ENCODE measurements at places on chromosomes 2 and 18.
A peak's percentile ranks its signal among the peaks of the same experiment; 100 is the strongest.

DNA sequence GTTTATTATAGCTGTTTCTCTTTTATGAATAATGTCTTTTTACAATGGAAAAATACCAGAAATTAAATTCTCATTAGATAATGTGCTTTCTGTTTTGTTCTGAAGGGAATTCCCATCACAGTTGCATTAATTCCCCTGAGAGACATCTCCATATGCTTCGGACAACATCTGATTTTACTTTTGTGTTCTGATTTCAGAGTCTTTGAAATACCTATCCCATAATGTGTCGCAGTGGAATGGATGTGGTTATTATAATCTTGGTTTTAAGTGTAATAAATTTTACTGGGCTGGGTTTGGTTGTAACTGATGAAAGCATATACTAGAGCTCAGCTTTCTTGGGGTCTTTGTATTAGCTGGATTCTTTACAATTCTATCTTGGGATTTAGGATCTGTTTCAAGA, 12.5 kb downstream of the SPTBN1 start:
- DNase-seq: no peak

GRCh38 chr2:205367331-205367935, 314.9 kb upstream of the NRP2 start:
- DNase-seq: no peak

DNA sequence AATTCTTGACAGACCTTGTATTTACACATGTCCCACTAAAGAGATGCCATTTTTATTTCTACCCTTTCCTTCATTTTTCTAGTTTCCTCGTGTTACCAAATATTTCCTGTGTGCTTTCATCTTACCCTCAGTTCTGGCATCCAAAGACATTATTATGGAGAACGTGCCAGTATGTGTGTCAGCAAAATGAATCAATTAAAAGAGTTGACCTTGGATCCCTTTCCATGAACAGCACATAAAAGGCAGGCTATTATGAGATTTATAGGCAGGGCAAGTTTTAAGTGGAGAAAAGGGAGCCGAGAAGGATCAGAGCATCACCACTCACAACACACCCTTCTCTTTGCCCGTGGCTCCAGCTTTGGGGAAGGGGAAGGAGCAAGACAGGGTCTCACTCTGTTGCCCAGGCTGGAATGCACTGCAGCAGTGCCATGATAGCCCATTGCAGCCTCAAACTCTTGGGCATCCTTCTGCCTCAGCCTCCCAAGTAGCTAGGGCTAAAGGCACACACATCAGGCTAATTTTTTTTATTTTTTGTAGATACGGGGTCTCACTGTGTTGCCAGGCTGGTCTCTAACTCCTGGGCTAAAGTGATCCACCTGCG, 149.9 kb downstream of the GFPT1 start:
- DNase-seq: no peak

DNA sequence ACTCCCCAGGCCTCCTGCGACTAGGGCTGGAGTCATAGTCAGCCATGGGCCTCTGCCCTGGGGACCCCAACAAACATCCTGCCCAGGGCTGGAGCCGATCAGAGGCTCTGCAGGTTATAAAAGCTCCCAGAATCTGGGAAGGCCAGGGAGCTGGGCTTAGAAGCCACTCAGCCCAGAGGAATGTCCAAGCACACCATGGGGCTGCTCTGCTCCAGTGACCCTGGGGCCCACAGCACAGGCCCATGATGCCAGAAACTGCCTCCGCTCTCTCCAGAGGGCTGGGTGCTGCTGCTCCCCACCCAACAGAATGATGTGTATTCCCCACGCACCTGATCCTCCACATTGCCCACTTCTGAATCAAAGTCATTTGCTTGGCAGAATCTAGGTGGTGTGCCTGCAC, 88.5 kb downstream of the ARMC9 start:
- no peak for DNase-seq

DNA sequence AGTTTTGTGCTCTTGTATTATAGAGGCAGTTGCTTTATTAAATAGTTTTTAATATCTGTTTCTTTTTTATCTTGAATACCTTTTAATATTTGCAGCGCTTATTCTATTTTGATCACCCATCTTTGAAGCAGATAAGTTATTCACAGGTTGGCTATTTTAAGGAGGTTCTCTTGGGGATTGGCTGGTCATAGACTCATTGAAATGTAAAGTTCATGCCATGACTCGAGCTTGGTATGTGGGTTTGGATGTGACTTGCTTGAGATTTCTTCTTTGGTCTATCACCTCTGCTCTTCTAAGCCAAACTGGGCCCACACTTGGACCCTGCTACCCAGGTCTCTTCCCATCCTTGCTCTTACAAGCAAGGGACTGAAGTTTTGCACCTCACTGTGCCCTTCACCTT, 33.6 kb downstream of the FARP2 start:
- no peak for DNase-seq

DNA sequence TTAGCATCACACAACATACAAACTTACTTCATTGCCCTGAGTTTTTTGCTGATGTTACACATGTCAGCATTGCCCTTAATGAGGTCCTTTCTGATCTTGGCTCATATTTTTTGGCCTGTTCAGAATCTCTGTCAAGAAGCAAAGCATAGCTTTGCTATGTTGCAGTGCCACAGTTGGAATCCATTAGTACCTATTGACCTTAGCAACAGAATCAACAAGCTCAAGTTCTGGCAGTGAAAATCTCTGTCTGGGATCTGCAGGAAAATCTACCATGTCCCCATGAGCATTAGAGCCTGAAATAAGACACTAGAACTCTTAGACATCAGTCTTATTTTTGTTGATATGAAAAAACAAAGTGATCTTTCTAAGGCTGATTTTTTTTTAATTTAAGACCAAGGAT, 105.6 kb upstream of the FHL2 start:
- no peak for DNase-seq

GRCh38 chr18:58967751-58968254, 103.1 kb downstream of the ZNF532 start:
- no peak for DNase-seq

DNA sequence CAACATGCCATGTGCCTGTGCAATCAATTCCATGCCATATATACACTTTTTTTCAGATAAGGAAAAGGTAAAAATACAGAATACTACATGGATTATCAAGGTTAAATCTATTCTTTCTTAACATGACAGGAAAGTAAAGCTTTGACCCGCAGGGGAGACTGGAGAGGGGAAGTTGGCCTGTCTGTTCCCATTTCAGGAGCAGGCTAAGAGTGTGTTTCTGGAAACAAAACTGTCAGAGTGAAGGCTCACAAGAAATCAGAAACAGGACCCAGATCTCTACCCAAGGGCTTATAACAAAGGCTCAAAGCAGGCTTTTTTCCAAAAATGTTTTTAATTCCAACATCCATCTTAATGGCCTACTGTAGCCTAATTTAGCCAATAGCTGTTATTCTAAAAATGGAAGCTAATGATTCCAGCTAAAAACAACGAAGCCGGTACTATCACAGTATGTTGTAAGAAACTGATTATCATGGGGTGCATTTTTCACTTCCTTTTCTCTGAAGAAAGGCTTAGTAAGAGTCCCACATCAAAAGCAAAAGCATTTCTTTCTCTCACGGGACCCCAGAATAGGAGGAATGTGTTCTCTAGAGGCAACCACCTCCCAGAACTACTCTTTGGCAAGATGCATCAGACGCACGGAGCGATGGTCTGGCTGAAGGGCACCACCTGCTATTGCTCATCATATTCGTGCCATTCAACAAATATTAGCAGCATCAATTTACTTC, 41.4 kb downstream of the FECH start:
- no peak for DNase-seq

GRCh38 chr18:53070788-53071187, 730.8 kb downstream of the DCC start:
- no peak for DNase-seq

- peak; percentile 57 for DNase-seq
Measured at GRCh38 chr2:173854840-173855239, 110.3 kb downstream of the SP3 start.

DNA sequence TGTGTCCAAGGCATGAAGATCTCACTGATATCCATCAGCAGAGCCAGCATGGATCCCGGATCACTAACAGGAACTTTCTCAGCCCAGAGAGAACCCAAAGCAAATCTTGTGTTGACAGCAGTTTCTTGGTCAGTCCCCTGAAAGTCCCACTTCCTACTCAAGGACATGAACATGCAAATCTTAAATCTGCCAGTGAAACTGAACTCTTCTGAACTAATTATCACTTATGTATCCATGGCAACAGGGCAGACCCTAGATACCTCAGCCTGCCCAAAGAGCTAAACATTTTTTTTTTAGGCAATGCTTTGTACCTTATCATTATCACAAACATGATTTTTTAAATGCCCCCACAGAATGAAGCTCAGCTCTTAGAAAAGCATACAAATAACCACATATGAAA, 127.8 kb upstream of the DDX18 start:
- no peak for DNase-seq

- no peak for DNase-seq
Measured at GRCh38 chr2:236171181-236171679, 3.0 kb upstream of the GBX2 start.

GRCh38 chr2:113120861-113121260, 6.5 kb upstream of the IL1RN start:
- DNase-seq: no peak

GRCh38 chr18:53165770-53166169, 825.8 kb downstream of the DCC start:
- no peak for DNase-seq

GRCh38 chr2:98947554-98947953, 11.5 kb upstream of the CRACDL start:
- no peak for DNase-seq

GRCh38 chr2:171383134-171383533, 50.7 kb downstream of the METTL8 start:
- DNase-seq: no peak

GRCh38 chr2:97673915-97674283, 4.4 kb downstream of the C2orf92 start:
- no peak for DNase-seq

DNA sequence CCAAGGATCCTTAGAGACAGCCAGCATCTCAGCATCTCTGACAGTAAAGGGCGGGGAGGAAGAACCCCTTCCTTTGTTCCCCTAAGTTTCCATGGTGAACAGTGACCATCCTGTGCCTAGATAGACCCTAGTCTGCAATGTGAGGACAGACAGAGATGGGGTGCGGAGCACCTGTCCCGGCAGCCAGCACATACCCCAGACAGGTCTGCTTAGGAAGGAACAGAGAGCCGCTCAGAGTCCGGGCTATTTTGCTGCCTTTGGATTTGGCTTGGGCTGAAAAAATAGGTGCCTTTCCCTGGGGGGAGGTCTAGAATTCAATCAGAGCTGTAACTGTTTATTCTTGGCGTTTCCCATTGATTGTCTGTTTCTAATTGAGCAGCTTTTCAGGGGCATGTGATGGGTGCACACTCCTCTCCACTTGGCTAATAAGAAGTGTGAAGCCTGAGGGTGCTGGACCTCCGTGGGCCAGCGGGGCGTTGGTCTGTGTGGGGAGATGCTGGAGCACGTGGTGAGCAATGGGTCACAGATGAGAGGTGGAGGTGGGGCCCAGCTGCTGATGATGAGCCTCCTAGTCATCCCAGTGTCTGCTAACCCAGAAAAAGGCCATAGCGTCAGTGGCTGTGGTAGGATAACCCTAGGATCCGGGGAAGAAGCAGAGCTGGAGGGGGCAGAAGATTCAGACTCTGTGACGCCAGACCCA, 236.8 kb downstream of the SEPTIN10 start:
- DNase-seq: no peak

DNA sequence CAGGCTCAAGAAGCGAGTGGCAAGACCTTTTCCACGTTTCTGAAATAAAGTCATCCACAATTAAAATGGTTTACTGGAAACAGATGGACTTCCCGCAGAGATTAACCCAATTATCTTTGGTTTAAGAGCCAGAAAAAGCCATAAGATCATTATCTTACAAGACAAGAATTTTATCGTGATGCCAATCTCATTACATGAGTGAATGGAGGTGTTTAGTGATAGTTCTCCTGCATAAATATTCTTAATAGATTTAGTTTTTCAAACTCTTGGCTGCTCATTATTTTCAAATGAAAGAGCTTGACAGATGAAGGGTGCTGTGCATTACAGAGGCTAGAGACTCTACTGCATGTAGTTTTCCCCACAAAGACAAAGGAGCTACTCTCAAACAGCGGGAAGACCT, 1028.4 kb upstream of the PIK3C3 start:
- no peak for DNase-seq

GRCh38 chr2:3604991-3605961, 10.4 kb downstream of the COLEC11 start:
- peak; percentile 57 for DNase-seq

DNA sequence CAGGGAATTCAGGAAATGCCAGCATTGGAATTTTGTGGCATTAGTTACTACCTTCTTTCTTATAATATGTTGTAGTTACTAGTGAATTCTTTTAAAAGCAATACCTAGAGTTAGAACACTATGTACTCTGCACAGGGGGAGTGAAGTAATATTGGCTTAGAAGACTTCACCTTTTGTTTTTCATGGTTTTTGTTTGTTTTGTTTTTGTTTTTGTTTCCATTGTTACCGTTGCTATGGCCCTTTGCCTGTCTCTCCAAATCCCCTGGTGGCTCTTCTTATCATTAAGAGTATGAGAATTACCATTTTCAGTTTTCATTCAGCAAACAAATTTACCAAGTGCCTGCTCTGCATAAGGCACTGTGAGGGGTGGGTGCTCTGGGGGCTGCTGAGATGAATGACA, 160.1 kb downstream of the HAUS1 start:
- DNase-seq: no peak

- DNase-seq: no peak
Measured at GRCh38 chr2:127683757-127684156, 8.4 kb upstream of the LIMS2 start.

GRCh38 chr18:73879766-73880165, 267.9 kb downstream of the FBXO15 start:
- DNase-seq: peak; percentile 8

DNA sequence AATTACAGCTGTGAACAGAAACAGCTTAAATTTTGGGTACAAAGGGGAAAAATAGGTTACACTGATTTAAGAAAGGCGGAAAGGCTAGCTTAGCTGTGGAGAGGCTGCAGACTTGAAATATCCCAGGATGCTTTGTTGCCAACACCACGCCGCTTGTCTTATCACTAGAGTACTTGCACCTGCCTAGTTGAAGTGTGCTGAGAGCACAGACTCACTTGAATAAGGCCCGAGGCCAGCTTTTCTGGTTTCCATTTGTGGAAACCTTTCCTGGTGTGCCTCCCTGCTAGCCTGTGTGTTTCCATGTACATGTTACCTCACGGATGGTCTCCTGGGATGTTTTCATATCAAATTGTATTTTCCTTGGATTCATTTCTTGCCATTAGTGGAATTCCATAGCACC, 3.2 kb downstream of the CABLES1 start:
- DNase-seq: no peak

DNA sequence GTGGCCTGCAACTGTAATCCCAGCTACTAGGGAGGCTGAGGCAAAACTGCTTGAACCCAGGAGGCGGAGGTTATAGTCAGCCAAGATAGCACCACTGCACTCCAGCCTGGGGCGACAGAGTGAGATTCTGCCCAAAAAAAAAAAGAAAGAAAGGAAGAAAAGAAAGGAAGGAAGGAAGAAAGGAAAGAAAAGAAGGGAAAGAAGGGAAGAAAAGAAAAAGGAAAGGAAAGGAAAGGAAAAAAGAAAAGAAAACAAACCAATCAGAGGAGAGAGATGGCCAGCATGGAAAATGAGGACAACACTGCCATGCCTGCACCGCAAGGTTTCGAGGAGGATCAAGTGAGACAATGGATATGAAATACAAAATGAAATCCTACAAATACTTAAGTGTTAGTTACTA, 34.7 kb downstream of the NOL10 start:
- DNase-seq: no peak

- no peak for DNase-seq
Measured at GRCh38 chr2:20677301-20678085, 10.5 kb downstream of the GDF7 start.

All from HT1080 (cell line).